ENCODE measurements at places on chromosomes 12 and 14.

GRCh38 chr14:47442211-47442610 is 233.2 kb downstream of the MDGA2 start:
- DNase-seq, result no peak

DNA sequence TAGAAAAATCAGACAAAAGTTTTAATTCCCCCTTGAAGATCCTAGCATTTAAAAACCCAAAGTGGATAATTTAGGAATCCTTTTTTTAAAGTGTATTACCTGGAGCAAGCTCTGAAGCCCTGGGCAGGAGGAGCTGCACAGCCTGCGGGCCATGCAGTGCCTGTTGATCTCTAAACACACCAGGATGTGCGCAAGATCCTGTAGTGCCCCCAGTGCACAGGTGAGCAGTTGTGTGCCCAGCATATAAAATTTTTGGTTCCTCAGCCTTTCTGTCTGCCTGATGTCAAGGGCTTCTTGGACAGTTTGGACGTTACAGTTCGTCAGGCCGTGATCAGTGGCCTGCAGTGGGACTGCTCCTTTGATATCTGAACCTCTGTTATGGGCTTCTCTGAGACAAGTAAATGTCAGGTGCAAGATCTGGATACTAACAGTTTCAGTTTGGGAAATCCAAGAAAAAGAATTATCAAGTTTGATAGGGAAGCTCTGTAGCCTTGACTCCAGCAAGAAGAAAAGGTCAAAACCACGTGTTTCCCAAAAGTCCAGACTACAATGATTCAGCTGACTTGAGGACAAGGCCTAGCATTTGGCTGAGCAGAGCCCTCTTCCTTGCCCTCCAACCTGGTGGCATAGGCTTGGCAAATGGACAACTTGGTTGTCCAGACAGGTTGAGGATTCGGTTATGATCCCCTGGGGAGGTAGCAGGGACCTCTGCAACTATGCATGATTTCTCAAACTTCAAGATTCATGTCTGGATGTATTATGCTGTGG is 1.0 kb downstream of the ATXN7L3B start:
- DNase-seq, result peak; percentile 10

DNA sequence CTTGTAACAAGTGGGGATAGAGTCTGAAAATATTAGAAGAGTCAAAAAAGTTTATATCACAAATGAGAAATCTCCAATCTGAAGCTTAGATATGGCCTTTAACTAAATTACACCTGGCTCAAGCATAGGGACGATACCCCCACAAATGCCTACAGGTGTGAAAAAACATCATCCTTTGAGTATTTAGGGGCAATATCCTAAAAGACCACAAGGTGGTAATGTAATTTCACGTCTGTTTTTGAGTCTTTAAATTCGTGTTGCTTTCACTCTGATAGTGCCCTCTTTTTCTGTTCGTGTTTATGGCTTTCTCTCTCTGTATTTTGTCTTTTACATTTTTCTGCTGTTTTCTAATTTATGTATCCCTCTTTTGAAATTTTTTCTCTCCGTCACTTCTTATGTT is 84.3 kb downstream of the ETNK1 start:
- DNase-seq, result no peak

DNA sequence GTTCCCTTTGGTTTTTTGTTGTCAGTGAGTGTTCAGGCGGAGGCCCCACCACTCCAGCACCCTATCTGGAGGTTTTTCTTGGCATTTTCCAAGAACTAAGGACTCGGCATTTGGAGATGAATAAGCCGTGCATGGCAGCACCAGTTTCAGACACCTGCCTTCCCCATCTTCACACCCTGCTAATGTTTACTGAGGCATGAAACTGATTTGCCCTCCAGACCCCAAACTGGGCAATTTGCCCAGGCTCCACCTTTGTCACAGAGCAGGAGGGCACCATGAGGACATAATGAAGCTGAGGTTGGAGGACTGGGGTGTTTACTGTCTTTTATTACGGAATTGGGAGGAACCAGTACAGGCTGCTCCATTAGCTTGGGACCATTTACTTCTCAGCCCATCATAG is 113.4 kb downstream of the LGMN start:
- no peak for DNase-seq

DNA sequence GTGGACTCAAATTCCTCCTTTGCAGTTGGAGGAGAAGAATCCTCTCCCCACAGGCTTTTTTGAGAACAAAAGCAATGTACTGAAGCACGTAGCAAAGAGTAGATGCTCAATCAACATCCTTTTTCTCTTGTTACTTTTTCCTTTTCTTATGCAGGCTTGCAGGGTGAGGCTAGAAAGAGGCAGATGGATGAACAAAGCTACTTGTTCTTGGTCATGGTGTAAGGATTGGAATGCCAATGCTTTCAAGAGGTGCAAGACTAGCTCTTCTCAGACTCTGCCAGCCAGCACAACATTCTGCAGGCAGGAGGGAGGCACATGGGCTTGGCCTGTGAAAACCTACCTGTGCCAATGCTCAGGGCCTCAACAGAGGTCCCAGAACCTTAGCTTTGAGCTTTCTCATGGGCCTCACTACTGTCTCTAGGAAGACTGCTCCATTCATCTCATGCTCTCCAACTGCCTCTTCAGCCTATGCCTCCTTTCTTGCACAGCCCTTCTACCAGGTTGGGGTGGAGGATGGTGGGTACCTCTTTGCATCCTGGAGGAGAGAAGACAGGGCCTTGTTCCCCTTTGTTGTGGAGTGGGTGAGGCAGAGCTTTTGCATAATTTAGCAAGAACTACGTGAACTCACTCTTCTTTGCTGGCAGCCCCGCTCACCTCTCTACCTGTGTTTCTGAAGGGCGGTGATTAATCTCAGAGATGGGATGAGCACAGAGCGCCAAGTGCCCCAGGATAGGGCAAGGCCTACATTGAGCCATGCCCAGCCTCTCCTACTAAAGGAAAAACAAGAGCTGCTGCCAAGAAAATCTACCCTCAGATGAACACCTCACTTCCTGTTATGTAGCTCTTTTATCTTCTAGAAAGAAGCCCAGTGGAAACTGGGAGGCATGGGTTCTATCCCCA is 1119.7 kb downstream of the VRK1 start:
- no peak for DNase-seq

DNA sequence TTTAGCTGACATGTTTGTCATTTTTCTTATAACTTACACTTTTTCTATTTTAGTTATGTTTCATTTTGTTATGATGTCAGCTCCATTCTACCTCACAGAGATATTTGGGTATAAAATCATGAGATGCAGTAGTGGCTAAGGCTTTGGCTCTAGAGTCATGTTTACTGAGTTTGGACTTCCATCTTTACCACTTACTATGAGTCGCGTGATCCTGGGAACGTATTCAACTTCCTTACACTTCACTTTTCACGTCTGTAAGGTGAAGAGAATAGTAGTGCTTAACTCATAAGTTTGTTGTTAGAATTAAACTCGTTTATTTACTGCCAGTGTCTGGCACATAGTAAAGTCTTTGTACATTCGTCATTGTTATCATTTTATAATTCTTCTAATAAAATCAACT is 126.3 kb downstream of the ERC1 start:
- no peak for DNase-seq

DNA sequence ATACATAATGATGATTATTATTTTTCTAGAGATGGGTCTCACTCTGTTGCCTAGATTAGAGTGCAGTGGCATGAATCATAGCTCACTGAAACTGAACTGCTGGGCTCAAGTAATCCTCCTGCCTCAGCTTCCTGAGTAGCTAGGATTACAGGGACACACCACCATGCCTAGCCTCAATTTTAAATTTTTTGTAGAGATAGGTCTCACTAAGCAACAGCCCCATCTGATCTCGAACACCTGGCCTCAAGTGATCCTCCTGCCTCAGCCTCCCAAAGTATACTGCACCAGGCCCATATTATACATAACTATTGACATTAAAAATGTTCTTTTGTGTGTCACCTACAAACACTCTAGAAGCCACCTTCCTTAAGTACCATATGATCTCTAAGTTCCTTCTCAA is 3.4 kb downstream of the TXNRD1 start:
- DNase-seq, result no peak

All from upper lobe of left lung (tissue), 6 donors.